Thoracic aorta (tissue), 2 donors: ENCODE measurements at places on chromosomes 11 and 22.

DNA sequence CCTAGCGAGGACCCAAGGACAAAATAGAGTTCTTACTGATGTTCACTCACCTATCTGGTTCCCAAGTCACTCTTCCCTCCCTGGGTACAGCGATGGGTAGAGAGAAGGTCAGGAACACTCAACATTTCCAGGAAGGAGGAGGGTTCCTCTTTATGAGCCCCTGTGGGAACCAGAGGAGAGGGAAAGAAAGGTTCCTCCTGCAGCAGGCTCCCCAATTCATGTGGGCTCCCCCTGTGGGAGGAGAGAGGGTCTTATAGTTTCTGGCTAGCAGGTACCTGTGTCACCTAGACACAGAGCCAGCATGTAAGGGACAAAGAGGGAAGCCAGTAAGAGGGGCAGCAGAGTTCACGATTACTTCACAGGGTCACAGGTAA is 93.5 kb downstream of the DBX1 start:
- DNase-seq = no peak

DNA sequence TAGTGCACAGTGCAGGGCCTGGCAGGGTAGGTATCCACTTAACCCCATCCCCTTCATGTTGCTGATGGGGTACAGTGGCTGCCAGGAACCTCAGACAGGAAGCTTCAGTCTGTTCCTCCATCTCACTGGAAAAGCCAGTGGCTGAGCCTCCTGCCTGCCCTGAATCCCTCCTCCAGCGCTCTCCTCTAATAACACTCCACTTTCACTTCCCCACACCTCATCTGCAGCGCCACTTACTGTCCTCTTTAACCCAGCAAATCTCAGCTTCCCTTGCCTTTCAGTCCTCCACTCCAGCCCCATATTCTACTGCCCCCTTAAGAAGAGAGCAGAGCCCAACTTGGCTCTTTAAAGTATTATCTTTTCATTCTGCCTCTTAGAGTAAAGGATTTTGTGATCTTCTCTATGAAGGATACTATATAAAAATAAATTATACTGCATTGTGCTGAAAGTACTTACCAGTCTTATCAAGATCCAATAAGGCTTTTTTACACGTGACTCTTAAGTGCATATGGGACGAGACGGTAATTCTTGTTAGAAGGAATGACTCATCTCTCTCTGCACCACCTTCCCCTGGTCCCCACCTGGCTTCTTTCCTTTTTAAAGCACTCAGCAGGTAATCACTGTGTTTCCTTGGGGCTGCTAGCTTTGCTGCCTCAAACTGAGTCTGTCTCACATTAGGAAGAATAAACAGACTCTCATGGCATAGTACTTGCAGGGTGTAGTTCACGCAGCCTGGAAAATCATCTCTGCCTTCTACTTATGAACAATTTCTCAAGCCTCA is 238.0 kb upstream of the NARS2 start:
- no peak for DNase-seq

GRCh38 chr11:119531056-119531455 is 108.1 kb upstream of the THY1 start:
- no peak for DNase-seq

DNA sequence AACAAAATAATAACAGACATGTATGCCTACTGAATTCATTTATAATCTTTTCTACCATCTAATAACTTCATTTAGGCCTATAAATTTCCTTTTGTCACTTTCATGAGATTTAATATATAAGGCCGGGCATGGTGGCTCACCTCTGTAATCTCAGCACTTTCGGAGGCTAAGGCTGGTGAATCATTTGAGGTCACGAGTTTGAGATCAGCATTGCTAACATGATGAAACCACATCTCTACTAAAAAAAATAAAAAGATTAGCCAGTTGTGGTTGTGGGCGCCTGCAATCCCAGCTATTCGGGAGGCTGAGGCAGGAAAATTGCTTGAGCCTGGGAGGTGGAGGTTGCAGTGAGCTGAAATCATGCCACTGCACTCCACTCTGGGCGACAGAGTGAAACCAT is 14.2 kb upstream of the NTM start:
- DNase-seq = no peak

DNA sequence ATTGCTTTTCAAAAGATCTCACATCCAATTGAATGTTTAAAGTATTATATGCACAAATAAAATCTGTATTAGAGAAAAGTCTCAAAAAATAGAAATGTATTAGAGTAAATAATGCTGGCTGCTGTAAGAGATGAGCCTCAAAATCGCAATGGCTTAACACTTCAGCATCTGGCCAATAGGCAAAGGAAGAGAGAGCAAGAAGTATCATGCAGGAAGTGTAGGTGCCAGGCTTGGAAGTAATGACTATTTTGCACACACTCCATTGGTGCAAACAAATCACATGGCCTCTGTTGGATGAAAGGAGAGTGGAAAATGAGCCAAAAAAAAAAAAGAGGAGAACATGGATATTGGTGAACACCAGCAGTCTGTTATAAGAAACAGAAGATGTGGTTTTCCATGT is 193.0 kb upstream of the E2F8 start:
- DNase-seq = no peak

GRCh38 chr11:23212807-23213206 is 352.5 kb upstream of the CCDC179 start:
- no peak for DNase-seq
